SJSA1 (cell line): ENCODE measurements at places on chromosomes 6 and 20. TPM values are rescaled to one million over a fixed set of nuclear protein-coding genes. Genes with fewer than 3 reads are reported as not detected.

The LAMA2 gene
- 2.1 and 3.3 TPM in 2 replicates for total RNA-seq

The KCNK5 gene
- total RNA-seq = not detected in 2 replicates

The ENPP1 gene
- 21.5 and 24.5 TPM in 2 replicates for total RNA-seq

- no peak overlapping the region for H3K27ac ChIP-seq
- H3K4me3 ChIP-seq = no peak overlapping the region
- no peaks in the 10 kb centered on the region for H3K27me3 ChIP-seq
- peaks cover 24% of the 10 kb centered on the region for H3K4me1 ChIP-seq
- no peaks in the 10 kb centered on the region for H3K36me3 ChIP-seq
- no peak for DNase-seq
Measured at GRCh38 chr6:121590438-121590837, 155.0 kb downstream of the GJA1 start.

- DNase-seq = no peak
- H3K27ac ChIP-seq = no peak overlapping the region
- no peaks in the 10 kb centered on the region for H3K36me3 ChIP-seq
- H3K4me3 ChIP-seq = no peak overlapping the region
- H3K4me1 ChIP-seq = peaks cover 21% of the 10 kb centered on the region
Measured at GRCh38 chr20:51460569-51461265, 81.8 kb downstream of the NFATC2 start.

GRCh38 chr6:6649824-6650349 is 61.4 kb downstream of the LY86 start:
- H3K4me1 ChIP-seq = no peaks in the 10 kb centered on the region
- H3K27me3 ChIP-seq = no peaks in the 10 kb centered on the region
- H3K27ac ChIP-seq = no peak overlapping the region
- H3K36me3 ChIP-seq = no peaks in the 10 kb centered on the region
